ENCODE measurements at places on chromosomes 3 and 15. TPM values are rescaled to one million over a fixed set of nuclear protein-coding genes. Genes with fewer than 3 reads are reported as not detected.

The EFCAB12 gene
- 0.36 TPM for total RNA-seq

The SMARCC1 gene
- total RNA-seq: 65.3 TPM

The FOXL2NB gene
- not detected for total RNA-seq

The DUOX1 gene
- total RNA-seq: 0.71 TPM

The GOLGA8K gene
- total RNA-seq: 3.1 TPM

The FBXL22 gene
- total RNA-seq: 18.6 TPM

The KNL1 gene
- 0.42 TPM for total RNA-seq

The HGD gene
- 0.39 TPM for total RNA-seq

The PLAAT1 gene
- total RNA-seq: not detected

The COL7A1 gene
- total RNA-seq: 5.4 TPM

DNA sequence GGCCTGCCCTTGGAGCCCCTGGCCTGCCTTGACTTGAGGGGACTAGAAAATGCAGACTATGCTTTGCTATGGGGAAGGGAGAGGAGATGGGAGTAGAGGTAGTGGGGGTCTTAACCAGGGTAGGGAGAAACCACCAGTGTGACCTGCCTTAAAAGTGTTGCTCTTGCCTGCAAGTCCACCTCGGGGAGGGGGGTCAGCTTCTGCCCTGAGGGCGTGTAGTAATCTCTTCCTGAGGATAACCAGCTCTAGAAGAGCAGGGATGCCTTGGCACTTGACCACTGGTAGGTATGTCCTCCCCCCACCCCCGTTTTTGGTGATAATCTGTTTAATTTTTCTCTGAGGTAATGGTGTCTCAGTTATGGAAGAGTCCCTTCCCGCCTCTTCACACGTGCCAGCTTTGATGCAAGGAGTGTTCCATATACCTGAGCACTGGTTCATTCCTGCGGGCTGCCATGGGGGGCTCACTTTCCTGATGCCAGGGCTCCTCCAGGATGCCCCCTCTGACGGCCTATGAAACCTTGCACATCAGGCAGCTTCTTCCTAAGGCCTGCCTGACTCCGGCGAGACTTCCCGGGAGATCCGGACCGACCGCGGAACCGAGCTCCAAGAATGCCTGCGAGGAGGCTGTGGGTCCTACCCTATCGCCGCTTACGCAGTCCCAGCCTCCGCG is 780 bp upstream of the P4HTM start:
- DNase-seq: peak; percentile 46

DNA sequence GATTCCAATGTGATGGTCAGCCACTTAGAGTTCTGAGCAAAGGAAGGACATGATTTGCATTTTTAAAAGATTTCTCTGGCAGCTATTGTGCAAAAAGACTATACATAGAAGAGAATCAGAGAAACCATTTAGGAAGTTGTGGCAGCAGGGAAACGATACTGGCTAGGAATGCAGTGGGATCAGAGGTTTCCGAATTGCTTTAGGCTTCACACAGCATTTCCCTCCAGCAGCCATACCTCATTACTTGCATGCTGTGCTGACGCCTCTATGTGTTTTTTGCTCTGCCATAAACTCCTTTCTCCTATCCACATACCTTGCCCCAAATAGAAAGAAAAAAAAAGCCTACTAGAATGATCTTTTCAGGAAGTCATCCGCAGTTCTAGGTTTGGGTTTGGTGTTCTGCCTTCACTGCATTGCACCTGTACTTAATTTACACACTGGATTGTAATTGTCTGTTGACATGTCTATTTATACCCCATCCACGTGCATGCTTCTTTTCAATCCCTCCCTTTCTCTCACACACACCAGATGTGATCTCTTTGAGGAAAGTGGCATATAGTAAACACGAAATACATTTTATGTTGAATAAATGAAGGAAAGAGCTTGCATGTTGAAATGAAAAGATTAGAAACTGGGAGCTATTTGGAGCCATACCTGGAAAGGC is 860.3 kb upstream of the SEMA6D start:
- DNase-seq: no peak

GRCh38 chr3:136197159-136197793 is 1.1 kb upstream of the MSL2 start:
- DNase-seq: no peak

GRCh38 chr3:183038757-183039156 is 58.4 kb upstream of the DCUN1D1 start:
- no peak for DNase-seq

DNA sequence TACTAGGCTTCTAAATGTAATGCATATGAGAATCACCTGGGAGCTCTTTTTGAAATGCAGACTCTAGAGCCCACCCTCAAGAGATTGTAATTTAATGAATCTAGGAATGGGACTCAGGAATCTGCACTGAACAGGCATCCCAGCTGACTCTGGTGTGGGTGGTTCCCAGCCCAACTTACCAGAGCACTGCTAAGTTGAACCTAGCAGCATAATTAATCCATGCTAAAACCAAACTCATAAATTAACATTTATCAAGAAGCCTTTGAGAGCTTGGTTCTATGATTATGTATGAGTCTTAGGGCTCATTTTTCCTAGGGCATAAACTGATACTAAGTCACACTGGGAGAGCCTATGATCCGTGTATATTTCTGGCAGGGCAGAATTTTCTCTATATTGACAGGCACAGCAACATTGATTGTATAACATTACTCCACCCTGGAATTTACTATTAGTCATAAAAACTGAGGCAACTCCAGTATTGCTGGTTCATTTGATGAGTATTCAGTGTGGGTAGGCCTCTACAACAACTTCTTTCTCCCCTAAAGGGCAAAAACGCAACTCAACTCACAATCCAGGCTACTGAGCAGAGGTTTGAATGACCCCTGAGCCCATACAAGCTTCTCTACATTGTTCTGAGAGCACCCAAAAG is 10.7 kb upstream of the CSTA start:
- no peak for DNase-seq

DNA sequence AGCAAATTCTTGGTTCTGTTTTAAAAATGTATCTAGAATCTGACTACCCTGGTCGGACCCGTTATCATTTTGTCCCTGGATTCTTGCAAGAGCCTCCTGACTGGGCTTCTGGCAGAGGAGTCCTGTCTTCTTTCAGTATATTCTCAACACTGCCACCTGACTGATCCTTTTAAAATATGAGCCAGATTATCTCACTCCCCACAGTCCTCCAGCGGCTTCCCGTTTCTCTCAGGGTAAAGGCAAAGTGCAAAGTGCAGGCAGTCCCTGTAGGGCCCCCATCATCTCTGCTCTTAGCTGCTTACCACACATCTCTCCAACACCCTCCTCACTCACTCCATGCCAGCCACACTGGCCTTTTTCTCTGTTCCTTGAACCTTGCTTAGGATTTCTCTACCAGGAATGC is 28.4 kb downstream of the CRTC3 start:
- no peak for DNase-seq

- DNase-seq: no peak
Observed at GRCh38 chr15:69754313-69754712, 301.7 kb downstream of the RPLP1 start.

- no peak for DNase-seq
Observed at GRCh38 chr15:65913631-65914199, 44.4 kb downstream of the RAB11A start.

- DNase-seq: no peak
Observed at GRCh38 chr15:24940236-24940635, 14.6 kb upstream of the SNRPN start.

- DNase-seq: no peak
Observed at GRCh38 chr15:40046721-40047414, 7.9 kb upstream of the SRP14 start.

- no peak for DNase-seq
Observed at GRCh38 chr3:69241769-69242168, 119.4 kb upstream of the LMOD3 start.

- DNase-seq: no peak
Observed at GRCh38 chr3:45041666-45042065, 15.6 kb downstream of the CLEC3B start.

DNA sequence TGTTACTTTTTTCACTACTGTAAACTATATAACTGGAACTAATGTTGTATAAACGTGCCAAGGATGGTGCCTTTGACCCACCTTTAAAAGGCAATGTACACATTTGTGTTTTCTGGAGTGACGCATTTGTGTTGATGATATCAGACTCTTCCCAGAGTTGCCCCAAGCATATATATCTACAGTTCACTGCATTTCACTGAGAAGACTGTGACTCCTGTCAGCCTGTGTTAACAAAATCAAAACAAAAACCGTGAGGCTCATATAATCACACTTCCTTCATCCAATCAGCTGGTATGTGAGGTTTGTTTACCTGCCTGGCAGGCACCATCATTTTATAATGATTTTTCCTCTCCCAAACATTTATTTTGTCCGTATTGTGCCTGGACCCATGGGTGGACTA is 117.6 kb upstream of the ROBO1 start:
- no peak for DNase-seq

DNA sequence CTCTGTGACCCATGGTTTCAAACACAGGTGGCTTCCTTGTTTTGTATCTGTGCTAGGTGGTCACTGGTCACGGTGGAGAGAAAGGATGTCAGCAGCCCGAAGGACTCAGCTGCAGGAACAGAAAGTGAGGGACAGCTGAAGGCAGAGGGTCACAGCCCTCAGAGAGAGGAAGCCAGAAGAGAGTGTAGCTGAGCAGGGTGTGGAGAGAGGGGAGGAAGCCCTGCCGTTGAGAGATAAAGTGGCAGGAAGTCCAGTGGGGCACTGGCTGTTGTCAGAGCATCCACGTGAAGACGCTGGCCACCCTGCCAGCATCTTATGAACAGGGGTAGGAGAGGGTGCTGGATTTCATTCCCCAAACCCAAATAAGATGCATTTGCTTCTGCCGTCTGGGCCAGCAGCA is 36.9 kb downstream of the LIMD1 start:
- no peak for DNase-seq

DNA sequence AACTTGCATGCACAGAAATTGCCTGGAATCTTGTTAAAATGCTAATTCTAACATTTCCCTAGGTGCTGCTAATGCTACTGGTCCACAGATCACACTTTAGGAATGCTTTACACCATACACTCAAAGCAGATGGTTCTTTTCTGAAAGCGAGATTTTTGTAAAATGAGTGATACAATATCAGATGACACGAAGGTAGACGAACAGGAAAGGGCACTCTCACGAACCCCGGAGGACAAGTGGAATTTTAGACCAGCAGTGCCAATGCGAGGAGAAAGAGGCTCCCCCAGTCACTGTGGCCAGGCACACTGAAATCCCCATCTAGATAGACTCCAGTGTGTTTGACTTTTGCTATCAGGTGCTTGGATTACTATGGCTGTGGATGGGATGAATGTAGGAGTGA is 21.0 kb downstream of the FAIM start:
- no peak for DNase-seq

Measured in aorta (tissue), 5 donors.